A172 (cell line): ENCODE measurements at places on chromosomes 7 and 10. TPM values are rescaled to one million over a fixed set of nuclear protein-coding genes. Genes with fewer than 3 reads are reported as not detected.

Gene CALCR
- 0.10 and 0.98 TPM in 2 replicates for total RNA-seq

GRCh38 chr7:74206589-74207120 lies 3.2 kb upstream of the LAT2 start:
- peak; percentile 79 for DNase-seq

Gene CAV1
- 177 and 219 TPM in 2 replicates for total RNA-seq

Gene PNLIP
- not detected in 2 replicates for total RNA-seq
